ENCODE measurements at places on chromosomes 11 and 22. TPM values are rescaled to one million over a fixed set of nuclear protein-coding genes. Genes with fewer than 3 reads are reported as not detected.

- no peak for DNase-seq
Measured at GRCh38 chr11:86174101-86175046, 70.2 kb upstream of the EED start.

DNA sequence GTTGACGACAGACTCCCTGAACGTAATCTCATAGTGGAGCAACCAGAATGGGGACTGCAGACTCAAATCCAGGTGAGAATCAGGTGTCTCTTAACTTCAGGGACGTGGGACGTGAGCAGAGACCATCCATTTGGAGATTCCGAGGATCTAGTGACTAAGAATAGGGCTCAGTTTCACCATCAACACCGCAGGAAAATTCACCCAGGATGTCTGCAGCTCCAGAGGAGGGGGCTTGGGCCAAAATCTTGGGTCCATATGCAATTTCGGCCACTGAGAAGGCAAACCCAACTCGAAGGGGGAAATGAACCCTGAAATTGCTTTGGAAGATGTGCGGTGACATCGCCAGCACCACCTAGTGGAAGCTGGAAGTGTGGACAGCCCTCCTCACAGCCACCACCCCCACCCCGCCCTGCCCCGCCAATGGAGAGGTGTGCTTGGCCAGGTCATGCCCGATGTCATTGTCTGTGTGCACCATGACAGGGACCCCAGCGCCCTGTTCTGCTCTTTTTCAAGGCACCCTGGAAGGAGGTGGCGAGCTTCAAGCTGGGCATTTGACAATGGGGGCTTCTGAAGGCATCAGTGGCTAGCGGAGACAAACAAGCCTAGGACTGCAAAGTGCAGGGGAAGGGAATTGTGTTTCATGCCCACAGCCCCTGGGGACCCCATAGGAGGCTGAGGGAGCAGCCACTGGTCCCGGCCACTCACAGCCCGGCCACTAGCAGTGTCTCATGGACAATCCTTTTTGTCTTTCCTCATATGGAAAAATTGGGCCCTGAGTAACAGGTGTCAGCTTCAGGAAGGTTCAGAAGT is 24.8 kb downstream of the APOL1 start:
- peak; percentile 61 for DNase-seq

GRCh38 chr11:105245781-105246315 is 106.3 kb upstream of the CARD18 start:
- DNase-seq: no peak

GRCh38 chr11:20022363-20023081 is 137.8 kb downstream of the DBX1 start:
- no peak for DNase-seq

- DNase-seq: no peak
Measured at GRCh38 chr11:40602866-40603552, 856.4 kb downstream of the LRRC4C start.

The ANGPTL5 gene
- not detected for total RNA-seq

DNA sequence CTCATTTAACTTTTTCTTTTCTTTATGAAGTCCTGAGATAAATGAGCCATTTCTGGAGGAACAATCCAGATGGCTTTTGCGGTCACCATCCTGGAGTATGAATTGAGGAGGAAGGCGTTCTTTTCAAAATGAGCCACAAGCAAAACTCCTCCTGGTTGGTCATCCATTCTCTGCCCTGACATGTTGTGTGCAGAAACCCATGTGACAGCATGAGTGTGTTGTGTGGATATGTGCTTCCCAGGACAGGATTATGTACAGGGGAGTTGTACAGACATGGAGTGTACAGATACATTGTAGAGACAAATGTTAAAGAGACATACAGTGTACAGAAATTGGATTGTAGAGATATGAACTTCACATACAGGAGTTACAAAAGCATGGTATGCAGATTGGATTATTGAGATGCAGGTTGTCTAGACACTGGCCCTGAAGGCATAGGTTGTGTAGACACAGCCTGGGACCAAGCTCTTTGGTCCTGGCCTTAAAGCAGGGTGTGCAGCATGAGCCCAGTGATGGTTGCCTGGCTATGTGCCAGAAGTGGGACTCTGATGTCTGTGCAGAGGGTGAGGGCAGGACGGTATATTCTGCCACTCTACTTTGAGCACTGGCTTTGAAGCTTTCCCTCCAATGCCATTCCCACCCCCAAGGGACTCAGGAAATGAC is 178.5 kb upstream of the ZBED5 start:
- no peak for DNase-seq

DNA sequence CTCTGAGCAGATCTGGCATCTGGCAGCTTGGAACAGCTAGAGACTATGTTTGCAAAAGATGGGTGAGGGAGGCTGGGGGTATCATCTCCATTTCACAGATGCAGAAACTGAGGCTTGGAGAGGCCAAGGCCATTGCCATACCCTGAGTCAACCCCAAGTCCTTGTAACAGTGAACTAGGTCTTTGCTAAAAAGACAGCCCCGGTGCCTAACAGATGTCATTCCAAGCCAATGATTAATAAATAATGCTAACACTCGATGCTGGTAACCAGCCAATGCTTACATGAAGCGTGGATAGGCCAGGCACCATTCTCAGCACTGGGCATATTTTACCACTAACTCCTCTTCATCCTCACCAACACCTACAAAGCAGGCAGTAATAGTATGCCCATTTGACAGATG is 164.0 kb downstream of the MN1 start:
- no peak for DNase-seq

The OR5AK2 gene
- total RNA-seq: not detected

- no peak for DNase-seq
Measured at GRCh38 chr11:36280531-36280930, 8.7 kb downstream of the COMMD9 start.

DNA sequence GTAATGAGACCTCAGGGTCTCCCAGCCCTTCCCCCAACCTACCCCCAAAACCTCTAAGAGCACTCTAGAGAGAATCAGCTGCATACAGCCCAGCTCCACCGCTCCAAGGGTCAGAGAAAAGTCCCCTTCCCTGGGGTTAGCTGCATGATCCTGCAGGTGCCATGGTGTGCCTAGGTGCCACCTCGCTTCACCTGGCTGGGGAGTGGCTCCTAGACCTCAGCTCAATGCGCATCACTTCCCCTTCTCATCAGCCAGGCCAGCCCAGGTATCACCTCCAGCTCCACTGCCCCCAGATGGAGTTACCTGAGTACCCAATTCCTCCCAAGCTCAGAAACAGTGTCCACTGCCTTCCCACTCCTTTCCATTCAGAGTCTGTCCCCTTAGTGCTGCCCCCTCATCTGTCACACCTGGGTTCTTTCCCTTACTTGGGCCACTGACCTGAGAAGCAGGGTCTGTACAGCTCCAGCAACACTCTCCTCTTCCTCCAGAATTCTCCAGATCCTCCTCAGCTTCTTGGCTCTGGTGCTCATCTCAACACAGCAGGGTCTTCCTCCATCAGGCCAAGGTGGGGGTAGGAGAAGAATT is 1.3 kb downstream of the STARD10 start:
- no peak for DNase-seq

DNA sequence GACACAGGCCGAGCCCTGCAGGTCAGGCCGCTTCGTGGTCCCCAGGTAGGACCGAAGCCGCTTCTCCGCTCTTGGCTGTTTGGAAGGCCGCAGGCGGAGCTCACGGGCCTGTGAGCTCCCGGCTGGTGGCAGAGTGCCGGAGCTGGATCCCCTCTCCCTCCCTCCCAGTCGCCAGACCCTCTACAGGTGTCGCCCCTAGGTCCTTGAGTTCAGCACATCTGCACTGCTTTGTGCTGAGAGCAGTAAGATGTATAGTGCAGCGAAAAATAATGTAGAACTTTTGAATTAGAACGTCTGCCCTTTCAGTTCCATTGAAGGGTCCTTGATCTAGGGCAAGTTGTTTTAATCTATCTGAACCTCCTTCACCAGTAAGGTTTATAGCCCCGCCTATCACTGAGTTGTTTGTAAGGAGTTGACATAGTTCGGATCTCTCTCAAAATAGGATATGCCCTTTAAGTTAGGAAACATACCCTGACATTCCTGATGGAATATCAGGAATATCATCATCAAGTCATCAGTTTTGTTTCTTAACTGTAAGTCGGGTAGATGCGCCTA is 419 bp downstream of the ANKRD49 start:
- DNase-seq: no peak

- no peak for DNase-seq
Measured at GRCh38 chr11:14027525-14027924, 65.0 kb downstream of the SPON1 start.

- DNase-seq: no peak
Measured at GRCh38 chr11:76526878-76527277, 82.1 kb downstream of the EMSY start.

- DNase-seq: no peak
Measured at GRCh38 chr22:46936378-46936903, 174.0 kb downstream of the TBC1D22A start.

The TRPC6 gene
- total RNA-seq: not detected

The VWCE gene
- total RNA-seq: 0.47 TPM
